Osteoblast (primary cell): ENCODE measurements at places on chromosomes 6 and 20. TPM values are rescaled to one million over a fixed set of nuclear protein-coding genes. Genes with fewer than 3 reads are reported as not detected.

Gene FAM83C
- total RNA-seq = not detected in 2 replicates

Gene NRSN2
- 39.5 and 49.6 TPM in 2 replicates for total RNA-seq

Gene TSHZ2
- total RNA-seq = 3.5 and 3.6 TPM in 2 replicates

Gene CDSN
- total RNA-seq = not detected in 2 replicates

Gene ADAM33
- 3.5 and 11.2 TPM in 2 replicates for total RNA-seq

GRCh38 chr6:160882791-160883279, 108.7 kb upstream of the MAP3K4 start:
- no peak for DNase-seq

GRCh38 chr20:58755062-58755697, 62.6 kb downstream of the NPEPL1 start:
- no peak for DNase-seq

GRCh38 chr20:29740601-29740950, 1516.9 kb upstream of the DEFB115 start:
- DNase-seq = no peak

DNA sequence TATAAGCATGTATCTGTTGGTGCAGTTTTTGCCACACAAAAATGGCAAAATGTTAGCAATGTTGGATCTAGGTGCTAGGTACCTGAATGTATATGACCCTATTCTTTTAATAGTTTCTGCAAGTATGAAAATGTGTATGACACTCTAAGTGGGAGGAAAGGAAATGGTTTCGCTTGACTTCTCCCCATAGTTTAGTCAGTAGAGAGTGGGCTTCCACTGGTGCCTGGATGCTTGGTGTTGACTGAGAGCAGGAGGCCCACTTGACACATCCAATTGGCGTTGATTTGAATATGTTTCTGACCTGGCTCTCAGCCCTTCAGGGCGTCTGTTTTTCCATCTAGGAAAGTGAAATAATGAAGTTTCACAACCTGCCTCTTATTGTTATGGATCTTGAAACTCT, 41.8 kb upstream of the GABRR1 start:
- DNase-seq = peak; percentile 26

- DNase-seq = no peak
These were observed 67.1 kb upstream of the MCM9 start for GRCh38 chr6:119002069-119002468.

- DNase-seq = peak; percentile 68
These were observed 113.2 kb downstream of the EDN1 start for GRCh38 chr6:12403201-12403826.

GRCh38 chr6:30887901-30888815, 3.8 kb downstream of the DDR1 start:
- DNase-seq = peak; percentile 99

DNA sequence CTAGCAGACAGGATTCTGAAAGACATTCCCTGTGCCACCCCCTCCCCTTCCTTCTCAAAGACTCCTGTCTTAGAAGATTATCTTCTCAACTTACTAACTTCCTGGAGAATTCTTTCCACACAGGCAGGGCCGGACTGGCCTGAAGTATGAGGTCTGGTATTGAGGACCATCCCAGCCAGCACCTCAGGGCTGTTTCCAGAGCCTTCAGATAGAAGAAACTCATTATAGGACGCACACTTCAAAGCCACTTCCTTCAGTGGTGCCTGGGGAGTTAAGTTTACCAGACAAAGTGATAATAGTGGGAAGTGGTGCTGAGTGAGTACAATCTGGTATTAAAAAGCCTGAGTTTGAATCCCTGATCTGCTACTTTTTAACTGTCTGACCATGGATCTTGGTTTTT, 15.6 kb downstream of the KCNS1 start:
- DNase-seq = no peak

- DNase-seq = no peak
These were observed 77.0 kb downstream of the ATXN1 start for GRCh38 chr6:16684195-16684689.

- peak; percentile 66 for DNase-seq
These were observed 1.7 kb upstream of the SCAF8 start for GRCh38 chr6:154731296-154732218.

DNA sequence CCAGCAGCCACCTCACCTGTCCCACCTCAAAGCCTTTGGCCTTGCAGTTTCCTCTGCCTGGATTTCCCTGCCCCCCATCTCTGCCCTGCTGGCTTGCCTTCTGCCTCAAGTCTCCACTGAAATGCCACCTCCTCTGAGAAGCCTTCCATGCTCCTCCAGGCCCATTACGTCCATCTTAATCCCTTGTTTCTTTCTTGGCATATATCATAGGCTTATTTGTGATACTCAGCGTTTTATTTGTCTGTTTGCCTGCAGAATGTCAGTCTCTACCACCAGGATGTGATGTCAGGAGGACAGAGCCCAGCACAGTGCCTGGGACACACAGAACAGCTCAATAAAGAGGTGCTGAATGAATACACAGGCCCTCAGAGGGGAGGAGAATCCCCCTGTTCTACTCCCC, 24.4 kb upstream of the TLDC2 start:
- DNase-seq = peak; percentile 59

DNA sequence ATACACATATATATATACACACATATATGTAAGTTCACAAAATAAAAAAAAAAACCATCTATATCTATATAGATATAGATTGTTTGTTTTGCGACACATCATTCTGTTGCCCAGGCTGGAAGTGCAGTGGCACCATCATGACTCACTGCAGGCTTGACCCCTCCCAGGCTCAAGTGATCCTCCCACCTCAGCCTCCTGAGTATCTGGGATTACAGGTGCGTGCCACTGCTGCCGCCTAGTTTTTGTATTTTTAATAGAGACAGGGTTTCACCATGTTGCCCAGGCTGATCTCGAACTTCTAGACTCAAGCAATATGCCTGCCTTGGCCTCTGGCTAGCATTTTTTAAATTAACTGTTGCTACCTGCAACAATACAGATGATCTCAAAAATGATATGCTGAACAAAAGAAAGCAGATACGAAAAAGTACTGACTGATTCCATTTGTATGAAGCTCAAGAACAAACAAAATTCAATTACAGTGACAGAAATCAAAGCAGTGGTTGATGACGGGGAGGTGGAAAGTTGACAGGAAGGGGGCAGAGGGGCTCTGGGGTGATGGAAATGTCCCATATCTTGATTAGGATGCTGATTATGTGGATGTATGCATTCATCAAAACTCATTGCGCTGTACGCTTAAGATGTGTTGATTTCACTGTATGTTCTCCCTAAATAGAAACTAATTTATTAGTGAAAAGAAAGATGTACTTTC, 49.6 kb downstream of the ATXN1 start:
- no peak for DNase-seq

GRCh38 chr6:166620478-166621113, 6.5 kb downstream of the RPS6KA2 start:
- DNase-seq = no peak

- DNase-seq = no peak
These were observed 90.0 kb downstream of the SNAP25 start for GRCh38 chr20:10308652-10309051.

GRCh38 chr6:6683969-6684833, 95.7 kb downstream of the LY86 start:
- DNase-seq = no peak
